ENCODE measurements at places on chromosomes 3 and 15.

DNA sequence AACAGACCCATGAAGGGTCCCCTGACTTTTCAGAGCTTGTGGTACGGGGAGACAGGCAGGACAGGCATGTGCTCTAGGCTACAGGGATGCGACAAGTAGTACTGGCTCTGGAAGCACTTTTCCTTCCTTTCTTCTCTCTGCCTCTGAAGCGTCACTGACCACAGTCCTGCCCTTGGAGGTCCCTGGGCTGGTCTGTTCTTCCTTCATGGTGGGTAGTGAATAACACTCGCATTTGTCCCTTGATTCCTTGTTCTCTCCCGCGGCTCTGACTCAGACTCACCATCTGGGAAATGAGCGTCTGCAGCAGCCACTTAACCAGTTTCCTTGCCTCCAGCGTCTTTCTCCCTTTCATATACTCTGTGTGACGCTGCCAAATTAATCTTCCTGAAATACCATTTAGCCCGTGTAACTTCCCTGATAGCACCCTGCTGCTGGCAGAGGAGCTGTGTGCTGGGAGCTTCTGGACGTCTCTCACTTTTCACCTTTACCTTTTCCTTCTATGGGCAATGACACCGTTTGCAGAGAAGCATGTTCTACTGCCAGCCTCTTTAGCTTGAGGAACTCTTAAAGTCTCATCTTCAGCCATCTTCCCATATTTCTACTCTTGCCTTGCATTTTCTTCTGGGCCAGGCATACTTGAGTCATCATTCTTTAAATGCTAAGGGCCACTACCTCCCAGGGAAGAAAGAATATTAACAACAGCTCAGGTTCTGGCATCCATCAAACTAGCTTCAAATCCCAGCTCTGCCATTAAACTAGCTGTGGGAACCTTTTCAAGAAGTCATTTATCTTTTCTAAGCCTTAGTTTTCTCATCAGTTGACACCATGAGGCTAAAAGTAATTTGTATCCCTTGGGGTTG lies 33.6 kb downstream of the TMEM45A start:
- no peak for DNase-seq

DNA sequence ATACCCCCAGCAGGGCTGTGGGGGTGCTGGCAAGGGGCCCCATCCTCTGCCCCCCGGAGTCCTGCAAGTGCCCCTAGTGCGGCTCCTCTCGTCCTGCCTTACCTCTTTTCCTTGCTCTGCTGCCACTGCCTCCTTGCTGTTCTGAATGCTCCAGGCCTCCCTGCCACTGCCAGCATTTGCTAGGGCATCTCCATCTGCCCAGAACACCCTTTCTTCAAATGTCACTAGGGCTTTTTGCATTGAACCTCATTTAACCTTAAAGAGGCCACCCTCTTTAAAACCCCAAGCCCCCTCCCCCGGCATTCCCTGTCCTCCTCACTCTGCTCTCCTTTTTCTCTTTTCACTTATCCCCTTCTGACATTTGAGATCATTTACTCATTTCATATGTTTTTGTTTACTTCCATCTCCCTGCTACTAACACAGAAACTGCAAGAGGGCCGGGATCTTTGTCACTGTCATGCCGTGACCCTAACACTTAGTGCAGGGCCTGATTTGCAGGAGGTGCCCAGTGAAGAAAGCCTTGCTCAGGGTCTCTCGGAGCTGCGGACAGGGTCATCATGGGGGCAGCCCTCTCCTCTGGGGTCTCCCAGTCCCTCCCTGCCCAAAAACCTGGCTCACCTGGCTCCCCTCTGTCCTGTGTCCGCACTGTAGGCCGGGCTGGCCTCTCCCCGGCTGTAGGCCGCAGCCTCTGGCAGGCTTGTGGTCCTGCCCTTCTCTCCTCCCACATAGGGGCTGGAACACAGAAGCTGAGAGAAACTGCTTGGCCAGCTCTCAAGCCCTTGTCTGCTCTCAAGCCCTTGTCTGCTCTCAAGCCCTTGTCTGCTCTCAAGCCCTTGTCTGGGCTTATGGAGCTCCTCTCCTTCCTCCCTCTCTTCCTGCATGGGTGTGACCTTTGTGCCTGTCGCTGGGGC lies at the start of gene ACOX2:
Gene ACOX2, minus strand, starts transcription at position 690 of the 911 bp plus-strand sequence. CDS start 2,084 bp downstream, outside the sequence.
- DNase-seq: no peak

DNA sequence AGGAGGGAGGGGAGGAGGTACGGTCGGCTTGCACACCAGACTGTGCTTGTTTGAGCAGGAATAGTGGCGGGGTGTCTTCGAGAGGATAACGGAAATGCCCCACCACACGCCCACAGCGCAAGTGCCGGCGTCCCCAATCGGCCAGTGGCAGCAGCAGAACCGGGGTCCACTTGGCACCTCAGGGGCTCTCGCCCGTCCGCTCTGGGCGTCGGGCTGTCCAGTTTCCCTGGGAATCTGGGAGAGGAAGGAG lies 53.7 kb downstream of the CCDC54 start:
- DNase-seq: peak; percentile 24

GRCh38 chr3:41224120-41224806 lies 25.0 kb downstream of the CTNNB1 start:
- no peak for DNase-seq

DNA sequence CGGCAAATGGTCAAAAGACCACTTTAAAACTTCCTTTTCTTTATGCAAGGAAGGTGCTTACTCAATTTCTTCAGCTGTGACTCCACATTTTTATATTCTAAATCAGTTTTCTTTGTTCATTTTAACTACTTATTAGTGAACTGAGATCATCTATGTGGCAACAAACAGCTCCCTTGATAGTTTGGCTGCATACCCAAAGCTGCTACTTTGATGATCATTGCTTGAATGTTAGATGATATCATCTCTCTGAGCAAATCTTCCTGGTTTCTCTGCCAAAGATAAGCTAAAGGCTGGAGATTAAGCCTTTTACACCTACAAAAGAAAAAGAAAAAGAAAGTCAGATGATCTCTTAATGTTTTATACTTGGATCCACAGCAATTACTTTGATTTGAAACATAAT lies 95.5 kb downstream of the DPH6 start:
- DNase-seq: no peak

DNA sequence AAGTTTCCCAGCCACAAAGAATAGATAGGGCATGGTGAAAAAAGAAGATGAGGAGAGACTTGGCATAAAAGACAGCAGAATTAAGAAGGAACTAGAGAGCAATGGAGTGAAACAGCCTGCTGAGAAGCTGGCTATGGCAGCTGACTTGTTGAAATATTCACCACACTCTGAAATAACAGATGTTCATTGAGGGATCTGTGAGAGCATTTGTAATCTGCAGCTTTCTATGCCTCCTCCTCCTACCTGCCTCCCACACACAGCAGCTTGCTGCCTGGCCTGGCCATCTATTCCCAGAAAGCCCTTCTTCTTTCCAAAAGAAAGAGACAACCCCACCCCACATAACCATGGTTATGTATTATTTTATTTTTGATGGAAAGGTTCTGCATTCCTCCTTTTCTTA lies 303.9 kb downstream of the GAP43 start:
- DNase-seq: no peak
